Cardiac septum (tissue), 1 donor: ENCODE measurements at places on chromosomes 1 and 21. TPM values are rescaled to one million over a fixed set of nuclear protein-coding genes. Genes with fewer than 3 reads are reported as not detected.

Gene CD1E
- not detected for total RNA-seq

Gene ATXN7L2
- total RNA-seq = 3.8 TPM

Gene S100A2
- 5.0 TPM for total RNA-seq

Gene RCSD1
- 32.7 TPM for total RNA-seq

Gene BSND
- not detected for total RNA-seq

Gene CDKN2C
- total RNA-seq = 9.8 TPM

Gene DCST1
- not detected for total RNA-seq

Gene LRRC39
- 90.7 TPM for total RNA-seq

Gene OR2T29
- total RNA-seq = not detected

Gene TNNI3K
- 55.2 TPM for total RNA-seq

Gene PTAFR
- 2.2 TPM for total RNA-seq

Gene GBP7
- total RNA-seq = 0.08 TPM

Gene AKNAD1
- not detected for total RNA-seq

Gene F3
- total RNA-seq = 29.1 TPM

Gene CDA
- 4.0 TPM for total RNA-seq

Gene RNF115
- 74.5 TPM for total RNA-seq

Gene SLC22A15
- total RNA-seq = 9.8 TPM

Gene C1orf210
- total RNA-seq = not detected

Gene MRTO4
- 14.8 TPM for total RNA-seq

Gene FCRLB
- 0.38 TPM for total RNA-seq

Gene BRINP3
- not detected for total RNA-seq

Gene LCE2A
- not detected for total RNA-seq

Gene FNDC7
- total RNA-seq = not detected
